ENCODE measurements at places on chromosomes 7 and 10.

GRCh38 chr7:151759591-151760042 lies 117.3 kb downstream of the PRKAG2 start:
- peak; percentile 85 for ATAC-seq

DNA sequence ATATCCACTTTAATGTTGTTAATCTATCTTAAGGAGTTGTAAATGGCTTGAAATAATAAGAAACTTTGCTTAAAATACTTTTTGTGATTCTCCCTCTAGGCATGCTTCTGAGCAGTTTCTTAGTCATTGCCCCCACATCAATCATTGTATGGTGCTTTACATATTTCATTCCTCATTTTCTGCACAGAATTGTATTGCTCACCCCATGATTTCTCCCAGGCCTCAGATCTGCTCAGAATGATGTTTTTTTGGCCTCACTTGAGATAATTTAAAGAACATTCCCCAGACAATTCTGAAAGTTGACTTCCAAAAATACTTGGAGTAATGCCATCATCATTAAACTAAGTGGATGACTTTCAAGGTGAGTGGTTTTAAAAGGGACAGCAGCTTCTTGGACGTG lies 82.1 kb upstream of the PRPS1L1 start:
- ATAC-seq, result no peak

DNA sequence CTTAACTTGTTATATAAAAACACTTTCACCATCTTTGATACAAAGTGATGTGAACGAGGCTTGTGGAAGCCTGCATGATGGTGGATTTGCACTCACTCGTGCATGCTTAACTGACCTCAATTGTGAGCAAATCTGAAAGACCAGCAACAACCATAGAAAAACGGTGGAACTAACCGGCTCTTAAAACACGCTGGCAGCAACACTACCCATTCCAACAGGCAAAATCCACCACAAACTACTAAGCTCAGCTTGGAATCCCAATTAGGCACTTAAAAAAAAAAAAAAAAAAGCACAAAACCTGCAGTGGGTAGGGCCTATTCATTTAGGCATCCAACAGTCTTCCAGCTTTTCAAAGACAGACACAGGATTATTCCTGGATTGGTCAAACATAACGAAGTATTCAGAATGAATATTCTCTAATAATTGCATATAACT lies 1.8 kb downstream of the GDI2 start:
- ATAC-seq, result no peak

GRCh38 chr10:110330675-110331074 lies 26.0 kb upstream of the SMNDC1 start:
- no peak for ATAC-seq

GRCh38 chr10:43574001-43574892 lies at the start of gene ZNF239:
Gene ZNF239, minus strand, starts transcription at chr10:43574616. Its CDS starts 16,537 bp downstream, at chr10:43558079.
- ATAC-seq, result peak; percentile 97

DNA sequence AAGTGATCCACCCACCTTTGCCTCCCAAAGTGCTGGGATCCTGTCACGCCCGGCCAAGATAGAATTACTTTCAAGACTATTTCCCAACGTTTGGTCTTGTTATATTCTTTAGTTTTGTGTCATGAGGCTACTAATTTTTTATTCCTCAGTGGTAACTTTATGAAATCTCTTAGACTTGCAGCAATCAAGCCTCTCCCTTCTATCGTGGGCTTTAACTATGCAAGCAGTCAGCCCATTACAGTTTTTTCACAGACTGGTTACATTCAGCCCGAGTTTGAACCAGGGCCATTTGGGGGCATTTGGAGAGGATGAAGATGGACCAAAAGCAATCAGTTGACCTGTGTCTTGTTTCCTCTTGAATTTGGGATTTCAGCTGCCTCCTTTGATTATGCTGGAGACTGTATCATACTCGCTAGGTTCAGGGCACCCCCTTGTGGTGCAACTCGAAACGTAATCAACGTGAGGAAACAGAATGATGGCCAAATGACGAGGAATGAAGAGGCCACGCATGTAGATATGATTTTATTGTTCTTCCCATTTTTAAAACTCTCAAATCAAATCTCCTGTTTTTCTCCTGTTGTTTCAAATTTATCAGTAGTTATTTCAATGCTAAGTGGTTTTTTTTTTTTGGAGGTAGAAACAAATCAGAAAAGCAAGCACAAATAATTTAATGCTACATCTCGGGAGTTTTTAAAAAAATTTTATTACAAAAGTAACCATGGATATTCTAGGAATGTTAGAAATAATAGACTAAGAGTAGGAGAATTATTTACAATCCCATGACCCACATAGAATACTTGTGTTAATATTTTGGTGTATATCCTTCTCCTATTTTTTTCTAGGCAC lies 151.6 kb downstream of the KIAA1217 start:
- ATAC-seq, result peak; percentile 94

- no peak for ATAC-seq
Measured at GRCh38 chr7:49638166-49638565, 135.3 kb upstream of the VWC2 start.

DNA sequence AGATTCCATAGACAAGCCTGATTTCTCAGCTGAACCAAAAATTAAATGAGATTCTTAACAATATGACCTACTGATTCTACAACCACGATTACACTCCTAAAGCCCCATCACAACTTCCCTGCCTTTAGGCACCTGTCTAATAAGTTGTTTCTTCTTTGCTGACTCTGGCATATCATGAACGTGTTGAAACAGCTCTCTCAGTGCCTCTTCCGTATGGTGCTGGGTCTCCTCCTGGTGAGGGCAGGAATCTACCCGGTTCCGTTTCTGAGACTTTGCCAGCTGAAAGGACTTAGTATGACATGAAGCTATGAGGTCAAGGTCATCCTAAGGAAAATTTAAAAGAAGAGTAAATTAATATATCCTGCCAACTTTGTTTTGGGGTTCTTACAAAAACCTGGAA lies 48.6 kb downstream of the ARHGAP19 start:
- ATAC-seq, result no peak

DNA sequence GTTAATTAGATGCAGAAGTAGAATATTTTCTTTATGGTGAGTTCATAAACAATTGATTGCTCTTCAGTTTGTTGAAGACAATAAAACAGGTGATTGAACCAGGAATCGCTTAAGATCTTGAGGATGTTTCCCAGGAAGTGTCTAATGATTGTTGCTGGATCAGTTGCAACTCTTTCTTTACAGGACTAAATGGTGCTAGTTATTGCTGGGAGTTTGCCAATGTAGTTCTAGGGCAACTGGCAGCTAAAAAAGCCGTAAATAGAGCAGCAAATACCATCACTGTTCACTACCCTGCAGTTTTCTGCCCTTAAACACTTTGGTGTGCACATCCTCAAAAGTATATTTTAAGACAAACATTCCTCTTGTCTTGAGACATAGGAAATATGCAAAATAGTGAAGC lies 119.2 kb upstream of the ANK3 start:
- no peak for ATAC-seq

DNA sequence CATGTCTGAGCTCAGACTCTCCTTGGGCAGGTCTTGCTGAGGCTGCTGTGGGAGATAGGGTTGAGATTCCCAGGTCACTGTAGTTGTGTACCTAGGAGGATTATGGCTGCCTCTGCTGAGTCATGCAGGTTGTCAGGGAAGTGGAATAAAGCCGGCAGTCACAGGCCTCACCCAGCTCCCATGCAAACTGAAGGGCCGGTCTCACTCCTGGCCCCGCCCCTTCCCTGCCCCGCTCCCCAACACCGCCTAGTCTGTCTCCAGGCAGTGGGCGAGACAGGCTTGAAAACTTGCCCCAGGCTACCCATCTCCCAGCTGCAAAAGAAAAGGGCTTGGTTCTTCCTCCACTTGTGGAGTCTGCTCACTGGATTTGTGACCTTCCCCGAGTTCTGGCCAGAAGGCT lies 41.6 kb upstream of the SDHAF3 start:
- ATAC-seq, result no peak

DNA sequence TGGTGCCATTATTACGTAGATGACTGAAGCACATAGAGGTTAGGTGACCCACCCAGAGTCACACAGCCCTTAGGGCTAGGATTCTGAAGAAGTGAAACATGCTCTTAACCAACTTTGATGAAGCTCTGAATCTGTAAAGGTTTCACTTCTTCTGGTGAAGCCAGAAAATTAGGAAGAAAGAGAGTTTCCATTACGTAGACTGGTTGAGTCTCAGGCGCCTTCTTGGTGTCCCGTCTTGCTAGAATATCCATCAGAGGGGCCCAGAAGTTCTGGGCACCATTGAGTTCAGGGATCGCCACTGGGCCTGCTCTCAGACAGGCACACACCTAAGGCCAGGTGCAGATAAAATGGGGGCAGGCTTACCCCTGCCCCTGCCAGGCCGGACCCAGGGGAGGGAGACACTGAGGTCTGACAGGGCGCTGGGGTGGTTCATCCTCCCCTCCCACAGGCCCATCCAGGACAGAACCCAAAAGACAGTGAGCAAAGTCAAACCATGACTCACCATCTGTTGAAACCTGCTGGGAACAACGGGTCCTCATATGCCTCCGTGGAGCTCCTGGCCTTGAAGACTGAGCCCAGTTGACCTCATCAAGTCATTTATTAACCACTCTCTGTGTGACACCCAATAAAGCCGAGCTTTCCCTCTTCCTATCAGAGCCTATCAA lies 33.2 kb downstream of the DRGX start:
- no peak for ATAC-seq

DNA sequence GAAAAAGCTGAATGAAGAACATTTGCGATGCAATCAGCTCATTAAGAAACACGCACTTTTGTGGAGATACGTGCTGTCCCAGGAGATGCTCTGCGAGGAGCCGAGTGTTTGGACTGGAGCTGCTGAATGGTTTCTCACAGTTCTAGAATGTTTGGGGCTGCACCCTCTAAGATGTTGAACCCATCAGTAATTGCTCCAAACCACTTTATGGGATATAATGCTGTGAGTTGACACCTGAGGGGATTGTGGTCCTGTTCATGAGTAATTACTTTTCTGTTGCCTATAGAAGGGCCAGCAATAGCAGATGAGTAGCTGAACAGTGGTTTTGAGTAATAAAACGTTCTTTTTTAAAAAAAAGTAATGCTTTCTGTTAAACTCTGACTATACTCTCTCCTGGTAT lies 63.1 kb downstream of the IKZF1 start:
- ATAC-seq, result no peak

DNA sequence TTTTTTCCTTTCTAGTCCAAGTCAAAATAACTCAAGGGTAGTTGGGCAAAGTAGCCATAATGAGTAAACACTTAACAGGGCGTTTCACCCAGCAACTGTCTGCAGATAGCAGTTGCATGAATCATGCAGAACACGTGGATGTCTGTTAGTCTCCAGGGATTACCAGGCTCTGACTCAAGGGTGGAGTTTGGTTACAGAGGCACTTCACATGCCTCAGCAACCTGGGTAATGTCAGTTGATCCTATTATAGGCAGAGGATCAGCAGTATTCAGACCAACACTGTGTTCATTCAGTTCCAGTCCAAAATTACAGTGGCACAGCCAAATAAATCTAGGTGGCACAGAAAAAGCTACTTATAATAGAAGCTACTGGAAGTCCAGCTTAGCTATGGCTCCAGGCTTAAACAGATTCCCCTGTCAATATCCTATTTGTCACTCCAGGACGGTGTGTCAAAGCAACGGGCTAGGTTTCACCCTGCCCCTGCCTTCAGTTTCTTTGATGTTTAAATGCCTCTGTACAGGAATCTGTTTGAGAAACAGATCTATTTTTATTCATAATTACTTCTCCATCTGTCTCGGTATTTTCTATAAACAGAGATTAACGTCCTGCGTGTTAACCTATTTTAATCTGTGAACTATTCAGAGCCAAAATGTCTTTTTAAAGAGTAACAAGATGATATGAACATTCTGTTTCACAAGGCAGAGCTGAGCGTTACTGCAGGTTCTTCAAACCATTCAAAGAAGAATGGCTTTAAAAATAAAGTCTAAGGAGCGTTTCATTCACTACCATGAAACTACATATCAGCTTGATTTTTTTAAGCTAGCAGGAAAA lies 162.6 kb upstream of the AKR1E2 start:
- peak; percentile 96 for ATAC-seq

- ATAC-seq, result no peak
Measured at GRCh38 chr7:38178695-38179344, 775 bp downstream of the STARD3NL start.
